LoVo (cell line): ENCODE measurements at places on chromosomes 4 and X.

- no peak for DNase-seq
Measured at GRCh38 chr4:94641702-94642560, 115.8 kb upstream of the BMPR1B start.

DNA sequence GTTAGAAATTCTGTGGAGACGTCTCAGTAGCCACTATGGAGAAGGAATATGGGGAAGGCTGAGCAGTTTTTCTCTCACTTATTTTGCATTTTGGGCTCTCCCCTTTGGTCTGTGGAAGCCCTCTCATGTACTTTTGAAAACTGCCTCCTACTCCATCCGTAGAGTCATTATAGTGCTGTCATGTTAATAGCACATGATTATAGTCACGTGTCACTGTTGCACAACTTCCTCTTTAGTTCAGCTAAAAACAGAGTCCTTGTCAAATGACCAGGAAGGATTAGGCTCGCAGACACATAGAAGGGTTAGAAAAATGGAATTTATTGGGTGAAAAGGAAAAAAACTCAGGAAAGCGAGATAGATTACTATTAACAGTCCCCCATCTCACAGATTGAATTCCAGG, 258.2 kb upstream of the CXorf51A start:
- no peak for DNase-seq

DNA sequence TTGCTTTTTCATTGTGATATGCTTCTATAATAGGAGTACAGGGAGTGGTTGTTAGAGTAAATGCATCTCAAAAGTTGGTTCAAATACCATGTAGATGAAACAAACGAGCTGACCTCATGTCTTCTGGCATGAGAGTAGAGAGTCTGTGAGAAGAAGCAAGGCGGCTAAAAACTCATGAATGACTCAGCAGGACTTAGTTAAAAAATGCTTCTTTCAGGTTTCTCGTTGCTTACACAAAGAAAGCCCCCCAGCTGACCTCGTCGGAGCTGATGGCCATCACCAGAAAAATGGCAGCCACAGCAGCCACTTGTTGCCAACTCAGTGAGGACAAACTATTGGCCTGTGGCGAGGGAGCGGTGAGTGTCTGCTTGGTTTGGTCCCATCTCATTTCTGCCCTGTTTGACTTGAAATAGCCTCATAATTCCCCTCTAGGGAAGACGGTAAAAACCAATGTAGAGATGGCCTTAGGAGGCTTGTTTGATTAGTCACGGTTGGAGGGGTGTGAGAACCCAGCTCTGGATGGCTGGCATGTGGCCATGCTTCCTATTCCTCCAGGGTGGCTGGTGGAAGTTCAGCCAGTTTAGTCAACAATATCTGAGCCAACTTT, 14.5 kb downstream of the AFP start:
- DNase-seq: no peak

DNA sequence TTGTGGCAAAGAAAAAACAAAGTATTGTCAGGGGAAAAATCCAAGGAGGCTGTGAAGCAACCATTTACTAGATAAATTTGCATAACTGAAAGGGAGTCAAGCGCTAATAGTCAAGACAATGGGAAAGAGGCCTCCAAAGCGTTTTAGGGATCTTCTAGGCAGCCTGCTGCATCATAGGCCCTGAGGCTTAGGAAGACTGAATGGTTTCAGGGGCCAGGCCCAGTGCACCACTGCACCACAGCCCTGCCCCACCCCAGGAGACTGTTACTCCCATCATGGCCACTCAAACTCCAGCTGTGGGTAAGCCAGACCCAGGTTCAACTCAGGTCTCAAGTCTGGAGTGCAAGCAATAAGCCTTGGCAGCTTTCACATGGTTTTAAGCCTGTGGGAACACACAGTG, 362.9 kb downstream of the SH3BGRL start:
- DNase-seq: no peak

- no peak for DNase-seq
Measured at GRCh38 chr4:89108091-89108490, 3.2 kb upstream of the TIGD2 start.

DNA sequence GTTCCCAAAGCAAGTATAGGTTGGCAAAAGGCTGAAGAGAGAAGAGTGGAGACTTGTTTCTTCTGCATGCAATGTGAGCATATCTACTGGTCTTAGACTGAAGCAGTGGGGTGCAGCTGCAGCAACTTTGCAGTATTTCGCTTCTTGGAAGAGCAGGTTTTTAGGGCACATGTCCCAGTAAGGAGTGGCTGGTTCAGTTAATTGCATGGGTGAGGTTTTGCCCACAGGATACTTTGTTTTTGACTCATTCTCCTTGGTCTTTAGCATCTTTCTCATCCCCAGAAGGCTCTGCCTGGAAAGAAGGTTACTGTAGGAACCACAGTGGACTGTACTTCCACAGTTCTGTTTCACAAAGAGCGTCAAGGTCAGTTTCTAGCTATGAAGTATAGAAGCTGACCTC, 68.0 kb upstream of the NR3C2 start:
- no peak for DNase-seq

GRCh38 chr4:123671636-123672404, 275.2 kb downstream of the SPRY1 start:
- DNase-seq: no peak

- DNase-seq: no peak
Measured at GRCh38 chr4:177108708-177109107, 201.0 kb upstream of the NEIL3 start.

DNA sequence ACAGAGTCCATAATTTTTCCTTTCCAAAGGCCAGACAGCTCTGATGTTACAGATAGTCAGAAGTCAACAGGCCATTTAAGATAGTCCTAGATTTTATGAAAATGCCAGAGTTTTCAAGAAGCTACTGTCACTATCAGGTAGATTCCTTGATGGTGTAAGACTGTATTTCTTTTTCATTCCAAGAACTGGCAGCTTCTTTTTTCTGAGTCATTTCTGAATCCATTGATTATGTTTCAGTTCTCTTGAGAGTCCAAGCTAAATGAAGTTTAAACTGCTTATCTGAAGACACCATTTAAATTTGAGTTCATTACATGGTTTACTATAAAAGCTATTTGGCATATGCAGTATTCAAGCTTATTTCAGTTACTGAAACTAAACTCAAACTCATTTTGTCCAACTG, 44.6 kb downstream of the RASSF6 start:
- DNase-seq: no peak

DNA sequence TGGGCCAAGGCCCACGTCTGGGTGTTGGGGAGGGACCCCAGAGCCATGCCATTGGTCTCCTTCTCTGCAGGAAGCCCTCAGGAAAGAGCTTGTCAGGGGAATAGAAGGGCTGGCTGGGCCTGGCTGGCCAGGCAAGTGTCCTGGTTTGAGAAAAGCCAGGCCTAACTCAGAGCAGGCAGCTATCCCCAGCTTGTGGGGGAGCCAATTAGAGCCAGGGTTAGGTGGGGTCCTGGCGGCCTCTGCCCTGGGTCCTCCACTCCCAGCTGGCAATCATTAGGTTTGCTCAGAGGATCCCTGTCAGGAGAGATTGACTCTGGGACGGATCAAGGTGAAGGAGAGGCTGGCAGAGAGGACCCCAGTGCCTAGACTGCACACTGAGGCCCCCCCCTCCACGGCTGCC, 64.8 kb downstream of the PJA1 start:
- DNase-seq: no peak

- DNase-seq: no peak
Measured at GRCh38 chrX:41686788-41687187, 2.0 kb upstream of the GPR34 start.

GRCh38 chrX:51878056-51878455, 15.4 kb upstream of the MAGED1 start:
- no peak for DNase-seq

DNA sequence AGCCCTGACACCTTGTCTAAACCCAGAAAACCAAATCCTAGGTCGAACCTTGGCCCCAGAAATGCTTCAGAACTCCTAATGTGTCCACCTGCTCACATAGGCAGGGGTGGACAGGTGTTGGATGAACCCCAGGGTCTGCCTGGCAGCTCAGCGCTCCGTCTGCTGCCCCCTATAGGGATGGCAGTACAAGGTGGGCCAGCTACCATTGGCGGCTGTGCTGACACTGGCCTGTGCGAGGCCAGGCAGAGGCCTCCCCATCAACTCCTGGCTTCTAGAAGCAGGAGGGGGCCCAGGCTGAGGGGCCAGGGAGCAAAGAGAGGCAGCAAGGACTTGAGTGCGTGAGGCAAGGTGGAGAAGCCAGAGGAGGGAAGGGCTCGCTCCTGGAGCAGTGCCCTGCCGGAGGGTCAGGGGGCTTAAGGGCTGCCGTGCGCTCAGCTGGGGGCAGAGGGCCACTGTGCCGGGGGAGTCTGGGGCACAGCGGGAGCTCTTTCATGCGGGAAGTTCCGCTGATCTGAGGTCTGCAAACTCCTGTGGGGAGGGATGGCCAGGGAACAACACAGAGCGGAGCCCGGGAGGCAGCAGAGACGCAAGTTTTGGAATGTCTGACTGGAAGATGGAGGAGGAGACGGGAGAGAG, 20.6 kb downstream of the CCNQ start:
- no peak for DNase-seq

- no peak for DNase-seq
Measured at GRCh38 chr4:87326460-87326859, 3.8 kb upstream of the HSD17B13 start.

- no peak for DNase-seq
Measured at GRCh38 chrX:21400408-21401121, 26.3 kb downstream of the CNKSR2 start.

- DNase-seq: no peak
Measured at GRCh38 chr4:186647821-186648220, 75.8 kb downstream of the FAT1 start.
